Activated T-helper 1 cell treated with anti-CD3 and anti-CD28 coated beads, Interleukin-2, amount 50 U/mL, for 16 hours (primary cell): ENCODE measurements at places on chromosomes 5 and 9.

DNA sequence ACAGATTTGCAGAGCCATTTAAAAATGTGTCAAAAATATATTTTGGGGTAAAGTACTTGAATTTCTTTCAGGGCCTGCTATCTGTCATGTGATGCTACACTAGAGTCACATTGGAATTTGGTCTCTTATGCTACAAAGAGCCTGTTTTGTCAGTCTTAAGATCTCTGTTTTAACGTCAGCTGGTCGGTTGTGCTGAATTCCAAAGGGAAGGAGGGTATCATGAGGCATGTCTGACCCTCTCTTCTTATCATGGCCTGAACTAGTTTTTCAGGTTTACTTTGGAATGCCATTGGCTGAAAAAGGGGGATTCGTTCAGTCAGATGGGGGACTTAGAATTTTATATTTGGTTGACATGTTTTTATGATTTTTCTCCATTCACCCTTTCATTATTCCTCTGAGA, 290.6 kb downstream of the CD180 start:
- DNase-seq: no peak

DNA sequence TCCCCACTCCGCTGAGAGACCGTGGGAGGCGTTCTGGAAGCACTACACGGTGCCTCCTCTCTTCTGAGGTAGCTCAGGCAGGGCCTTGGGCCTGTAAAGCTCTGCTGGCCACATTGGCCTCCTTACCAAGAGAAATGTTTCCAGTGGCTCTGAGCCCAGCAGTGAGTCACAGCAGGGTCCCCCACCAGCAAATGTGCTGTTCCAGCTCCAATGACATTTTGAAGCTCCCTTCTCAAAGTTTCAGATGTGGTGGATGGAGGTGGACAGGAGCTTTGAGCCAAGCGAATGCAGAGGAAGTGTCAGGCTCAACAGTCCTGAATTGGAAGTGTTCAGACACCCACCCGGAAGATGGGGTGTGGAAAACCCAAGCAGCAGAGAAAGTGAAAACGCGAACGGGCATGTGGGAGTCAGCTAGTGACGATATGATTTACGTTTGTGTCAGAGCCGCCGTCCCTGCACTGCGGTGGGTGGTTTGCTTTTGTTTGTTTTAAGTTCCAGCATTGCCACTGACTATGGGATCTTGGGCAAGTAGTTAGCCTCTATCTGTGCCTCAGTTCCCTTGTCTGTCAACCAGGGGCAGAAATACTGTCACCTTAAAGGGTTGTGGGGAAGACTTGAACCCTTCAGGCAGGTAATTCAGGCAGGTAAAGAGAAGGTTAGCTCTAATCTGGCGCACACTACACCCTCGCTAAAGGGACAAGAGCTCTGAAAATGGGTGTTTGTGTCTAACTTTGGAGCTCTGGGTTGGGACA, 38.2 kb downstream of the C5orf15 start:
- DNase-seq: peak; percentile 19

DNA sequence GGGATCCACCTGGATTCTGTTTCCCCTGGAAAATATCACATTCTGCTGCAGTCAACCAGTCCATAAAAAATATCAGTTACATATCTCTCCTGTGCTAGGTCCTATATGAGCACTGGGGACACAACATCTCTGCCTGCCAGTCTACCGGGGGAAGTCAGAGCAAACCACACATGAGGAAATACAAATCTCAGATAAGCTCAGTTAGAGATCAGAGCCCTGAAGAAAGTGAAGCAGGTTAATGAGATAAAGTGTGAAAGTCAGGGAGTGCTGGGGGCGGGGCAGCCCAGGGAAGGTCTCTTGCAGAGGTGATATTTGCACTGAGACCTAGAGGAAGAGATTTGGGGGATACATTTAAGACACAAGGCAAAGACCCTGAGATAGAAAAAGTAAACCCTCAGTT, 67.8 kb upstream of the SLC1A1 start:
- no peak for DNase-seq

DNA sequence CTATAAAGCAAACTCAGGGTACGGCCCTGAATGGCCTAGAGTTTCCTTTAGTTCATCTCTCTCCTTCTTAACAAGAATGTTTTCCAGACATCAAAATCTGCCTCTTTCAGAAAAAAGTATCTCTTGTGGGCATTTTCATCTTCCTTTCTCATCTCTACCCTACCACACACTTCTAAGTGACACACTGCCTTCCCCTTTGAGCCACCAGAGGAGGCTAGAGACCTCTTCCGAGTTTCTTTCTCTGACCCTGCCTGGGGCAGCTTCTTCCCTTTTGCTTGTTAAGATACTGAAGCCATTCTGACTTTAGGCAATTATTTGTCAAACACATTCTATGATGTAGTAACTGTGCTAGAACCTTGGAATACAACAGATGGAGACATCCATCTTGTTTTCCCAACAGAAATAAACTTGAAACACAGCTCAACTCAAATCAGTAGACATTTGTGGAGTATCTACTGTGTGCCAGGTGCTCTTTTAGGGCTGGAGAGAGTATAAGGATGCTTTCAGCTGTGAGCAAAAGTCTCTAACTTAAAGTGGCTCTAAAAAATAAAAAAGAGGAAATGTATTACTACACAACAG, 8.6 kb upstream of the SV2C start:
- DNase-seq: no peak

DNA sequence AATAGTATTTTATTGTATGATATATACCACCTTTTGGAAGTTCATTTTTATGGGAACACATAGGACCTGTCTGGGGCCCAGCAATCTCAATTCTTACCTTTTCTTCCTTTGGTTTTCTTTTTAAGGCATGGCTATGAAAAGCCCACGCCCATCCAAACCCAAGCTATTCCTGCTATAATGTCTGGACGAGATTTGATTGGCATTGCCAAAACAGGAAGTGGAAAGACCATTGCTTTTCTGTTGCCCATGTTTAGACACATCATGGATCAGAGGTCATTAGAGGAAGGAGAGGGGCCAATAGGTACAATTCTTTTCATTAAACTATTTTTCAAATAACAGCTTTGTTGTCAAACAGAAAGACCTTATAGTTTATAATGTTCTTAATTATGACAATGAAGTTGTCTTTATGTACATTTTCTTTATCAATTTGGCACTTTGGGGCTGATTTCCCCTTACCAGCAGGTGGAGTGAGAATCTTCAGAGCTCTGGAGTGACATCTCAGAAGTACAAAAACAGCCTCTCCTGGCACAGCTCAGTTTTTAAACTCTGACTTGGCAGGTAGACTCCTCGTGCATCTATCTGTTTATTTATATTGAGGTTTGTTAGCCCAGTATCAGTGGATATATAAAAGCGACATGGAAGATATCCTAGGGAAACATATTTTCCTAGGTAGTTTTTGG, 25.8 kb downstream of the DDX46 start:
- no peak for DNase-seq

DNA sequence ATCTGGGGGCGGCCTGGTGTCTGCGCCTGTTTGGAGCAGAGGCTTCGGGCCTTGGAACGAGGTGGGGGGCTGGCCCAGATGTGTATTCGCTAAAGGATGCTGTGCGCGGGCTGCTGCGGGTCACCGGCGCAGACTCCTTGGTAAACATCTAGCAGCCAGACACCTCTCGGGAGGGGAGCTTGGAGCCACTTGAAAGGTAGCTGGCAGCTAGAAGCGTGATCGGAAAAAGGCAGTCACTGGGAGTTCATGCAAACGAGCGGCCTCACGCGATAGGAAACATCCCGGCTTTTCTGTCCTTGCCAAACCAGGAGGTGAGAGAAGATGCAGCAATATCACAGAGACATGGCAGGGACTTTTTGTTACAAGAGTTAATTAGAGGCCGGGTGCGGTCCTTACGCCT, 8.1 kb downstream of the LAMC3 start:
- no peak for DNase-seq

- DNase-seq: no peak
These were observed 7.1 kb upstream of the RPS23 start for GRCh38 chr5:82285206-82285605.

DNA sequence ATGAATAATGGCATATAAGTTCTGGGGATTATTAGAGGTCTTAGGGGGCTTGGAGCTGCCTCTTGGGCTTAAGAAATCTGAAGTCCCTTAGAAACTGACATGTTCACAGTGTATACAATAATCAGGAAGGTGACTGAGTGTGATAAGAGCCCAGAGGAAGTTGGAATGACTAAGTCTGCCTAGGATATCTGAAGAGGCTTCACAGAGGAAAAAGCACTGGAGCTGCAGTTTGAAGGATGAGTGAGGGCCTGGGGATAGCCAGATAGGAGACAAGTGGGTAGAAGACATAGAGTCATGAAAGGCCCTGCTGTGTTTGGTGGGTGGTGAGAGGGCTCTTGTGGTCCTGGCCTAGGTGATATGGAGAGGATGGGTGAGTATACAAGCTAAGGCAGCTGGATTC, 8.8 kb downstream of the NEUROG1 start:
- DNase-seq: no peak

GRCh38 chr9:130185490-130186031, 13.4 kb downstream of the NCS1 start:
- no peak for DNase-seq

- no peak for DNase-seq
These were observed 399.0 kb downstream of the LRRC70 start for GRCh38 chr5:62977661-62978060.

- no peak for DNase-seq
These were observed 72.6 kb downstream of the GTF3C4 start for GRCh38 chr9:132742821-132743311.

DNA sequence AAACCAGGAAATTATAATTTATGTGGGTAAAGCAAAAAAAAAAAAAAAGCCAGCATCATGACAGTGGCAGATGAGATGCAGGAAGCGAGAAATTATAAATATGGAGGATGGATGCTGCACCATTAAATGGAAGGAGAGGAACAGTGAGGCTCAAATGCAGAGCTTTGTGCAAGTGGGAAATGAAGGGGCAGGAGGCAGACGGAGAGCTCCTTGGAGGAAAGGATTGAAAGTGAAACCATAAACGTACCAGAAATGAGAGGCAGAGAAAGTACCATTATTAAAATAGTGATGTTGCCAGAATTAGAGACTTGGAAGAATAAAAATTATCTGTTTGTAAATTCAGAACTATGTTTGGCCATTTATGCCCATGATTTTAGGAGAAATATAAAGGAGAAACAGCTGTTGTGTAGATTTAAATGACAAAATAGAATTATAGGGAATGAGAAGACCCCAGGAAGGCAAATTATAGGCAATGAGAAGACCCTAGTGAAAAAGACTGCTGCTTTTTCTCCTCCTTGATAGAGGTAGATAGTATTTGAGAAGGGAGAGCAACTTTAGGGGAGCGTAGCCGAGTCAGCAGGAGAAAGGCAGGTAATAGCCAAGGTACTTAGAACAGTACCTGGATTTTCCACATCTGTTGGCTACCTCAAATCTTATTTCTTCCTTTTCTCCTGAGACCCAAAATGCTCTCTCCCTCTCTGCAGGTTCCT, 341.0 kb upstream of the CD180 start:
- no peak for DNase-seq

GRCh38 chr9:15423231-15423985, 732 bp downstream of the SNAPC3 start:
- no peak for DNase-seq

DNA sequence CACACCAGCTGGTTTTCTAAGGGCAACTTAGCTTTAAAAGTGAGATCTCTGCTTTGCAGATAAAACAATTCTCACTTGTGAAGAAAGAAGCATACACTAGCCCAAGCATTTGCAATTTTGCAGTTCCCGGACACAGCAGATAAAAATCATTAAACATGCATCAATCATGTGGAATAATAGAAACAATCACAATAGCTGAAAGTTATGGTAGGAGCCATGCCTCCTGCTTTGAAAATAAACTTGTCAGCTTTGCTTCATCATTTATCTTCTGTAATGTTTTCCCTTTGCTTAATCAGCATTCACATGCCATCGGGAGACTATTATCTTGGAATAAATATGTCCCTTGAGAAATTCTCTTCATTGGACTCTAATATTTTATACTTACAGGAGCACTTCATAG, 60.3 kb upstream of the DAB2 start:
- DNase-seq: no peak

GRCh38 chr9:127684576-127684975, 22.2 kb upstream of the CFAP157 start:
- DNase-seq: no peak

GRCh38 chr9:89730715-89731114, 125.9 kb downstream of the GADD45G start:
- DNase-seq: no peak

GRCh38 chr9:133950192-133950591, 41.9 kb downstream of the VAV2 start:
- DNase-seq: no peak

- DNase-seq: no peak
These were observed 324.0 kb downstream of the TLR4 start for GRCh38 chr9:118028225-118028624.

DNA sequence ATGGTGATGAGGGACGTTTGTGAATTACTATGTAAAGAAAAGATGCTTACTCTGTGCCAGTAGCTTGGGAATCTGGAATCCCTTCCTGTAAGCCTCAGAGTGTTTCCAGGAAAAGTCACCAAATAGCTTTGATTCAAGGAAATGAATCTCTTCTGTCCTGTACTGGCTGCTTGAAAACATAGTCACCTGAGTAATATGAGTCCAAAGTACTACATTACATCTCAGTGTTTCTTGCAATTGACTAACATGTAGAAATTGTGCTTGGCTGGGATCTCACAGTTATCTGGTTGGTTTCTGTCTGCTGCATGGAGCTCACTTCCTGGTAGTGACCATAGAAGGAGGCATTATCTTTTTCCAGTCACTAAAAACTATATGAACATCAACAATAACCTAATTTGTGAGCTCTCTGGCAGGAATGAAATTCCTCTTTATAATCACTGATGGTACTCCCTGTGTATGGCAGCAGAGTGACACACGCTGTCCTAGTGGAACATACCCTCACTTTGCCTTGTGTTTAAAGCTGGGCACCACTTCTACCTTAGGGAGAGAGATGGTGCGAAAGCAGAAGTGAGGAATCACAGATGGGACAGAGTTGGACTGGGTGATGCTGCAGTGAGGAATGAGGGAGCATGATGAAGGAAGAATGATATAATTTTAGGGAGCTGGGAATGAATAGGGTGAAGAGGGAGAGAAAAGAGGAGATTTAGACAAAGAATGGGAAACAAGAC, 568.5 kb downstream of the RAB3C start:
- DNase-seq: no peak

DNA sequence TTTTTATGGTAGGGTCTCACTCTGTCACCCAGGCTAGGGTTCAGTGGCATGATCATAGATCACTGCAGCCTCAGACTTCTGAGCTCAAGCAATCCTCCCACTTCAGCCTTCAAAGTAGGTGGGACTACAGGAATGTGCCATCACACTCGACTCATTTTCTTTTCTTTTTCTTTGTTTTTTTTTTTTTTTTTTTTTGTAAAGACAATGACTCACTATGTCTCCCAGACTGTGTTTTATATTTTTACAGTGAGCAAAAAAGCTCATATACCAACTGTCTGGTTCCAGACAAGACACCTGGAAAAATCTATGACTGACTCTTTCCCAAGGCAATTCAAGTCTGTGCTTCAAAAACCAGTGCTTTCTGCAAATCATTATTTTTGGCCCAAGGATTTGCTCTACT, 10.8 kb upstream of the FOXD1 start:
- no peak for DNase-seq

DNA sequence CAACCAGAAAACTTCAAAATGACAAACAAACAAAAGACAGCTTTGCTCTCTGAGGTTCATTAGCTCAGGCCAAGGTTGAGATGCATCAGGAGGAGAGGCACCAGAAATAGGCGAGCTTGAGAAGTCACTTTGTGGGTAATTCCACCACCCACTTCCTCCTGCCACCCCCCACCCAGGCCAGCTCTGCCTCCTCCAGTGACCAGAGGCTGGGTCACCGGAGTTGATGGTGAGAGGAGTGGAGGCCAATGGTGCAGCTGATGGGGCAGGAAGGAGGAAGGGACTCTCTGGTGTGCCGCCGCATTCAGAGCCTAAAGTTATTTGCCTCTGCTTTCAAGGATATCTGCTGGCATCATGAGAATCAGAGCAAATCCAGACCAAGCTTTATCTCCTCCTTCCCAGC, 73.8 kb upstream of the ASTN2 start:
- no peak for DNase-seq
